Stimulated activated effector memory CD8-positive, alpha-beta T cell treated with anti-CD3 and anti-CD28 coated beads, Interleukin-12 subunit alpha, Interleukin-12 subunit beta, amount 100 ng/mL, for 72 hours (primary cell): ENCODE measurements at places on chromosomes 3 and 15.

DNA sequence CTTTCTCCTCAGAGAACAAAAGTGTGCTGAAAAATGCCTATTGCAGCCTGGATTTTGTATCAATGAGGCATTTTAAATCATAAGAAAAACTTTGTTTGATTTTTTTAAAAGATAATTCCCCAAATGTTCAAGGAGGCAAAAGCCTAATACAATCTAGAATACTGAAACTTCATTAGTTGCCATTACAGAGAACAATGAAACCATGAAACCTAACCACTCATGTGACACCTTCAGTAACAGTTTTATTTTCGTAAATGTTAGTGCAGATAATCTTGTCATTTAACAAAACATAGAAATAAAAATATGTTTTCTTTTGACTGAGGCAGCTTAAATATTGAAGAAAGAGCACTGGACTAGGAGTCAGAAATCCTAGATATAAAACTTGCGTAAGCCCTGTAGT, 655.9 kb downstream of the RBMS3 start:
- DNase-seq: no peak

- no peak for DNase-seq
Measured at GRCh38 chr3:170149016-170149415, 32.5 kb downstream of the PHC3 start.

DNA sequence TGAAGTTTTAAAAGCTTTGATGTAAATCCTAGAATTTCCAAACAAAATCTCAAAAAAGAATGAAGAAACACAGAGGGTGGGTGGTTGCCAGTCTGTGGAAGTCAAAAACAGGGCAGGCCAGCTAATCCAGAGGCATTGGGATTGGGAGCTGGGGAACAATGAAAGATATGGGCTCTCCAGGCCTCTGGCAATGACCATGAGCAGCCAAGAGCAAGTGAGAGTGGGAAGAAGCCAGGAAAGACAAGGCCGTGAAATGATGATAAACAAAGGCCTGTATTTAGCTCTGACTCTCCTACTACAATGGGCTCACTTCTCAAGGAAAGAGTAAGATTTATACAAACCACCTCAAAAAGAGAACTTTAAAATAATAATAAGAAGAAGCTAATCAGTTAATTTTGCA, 248.5 kb downstream of the ZMAT3 start:
- DNase-seq: no peak

GRCh38 chr3:152073267-152073666, 195.5 kb upstream of the MBNL1 start:
- no peak for DNase-seq

DNA sequence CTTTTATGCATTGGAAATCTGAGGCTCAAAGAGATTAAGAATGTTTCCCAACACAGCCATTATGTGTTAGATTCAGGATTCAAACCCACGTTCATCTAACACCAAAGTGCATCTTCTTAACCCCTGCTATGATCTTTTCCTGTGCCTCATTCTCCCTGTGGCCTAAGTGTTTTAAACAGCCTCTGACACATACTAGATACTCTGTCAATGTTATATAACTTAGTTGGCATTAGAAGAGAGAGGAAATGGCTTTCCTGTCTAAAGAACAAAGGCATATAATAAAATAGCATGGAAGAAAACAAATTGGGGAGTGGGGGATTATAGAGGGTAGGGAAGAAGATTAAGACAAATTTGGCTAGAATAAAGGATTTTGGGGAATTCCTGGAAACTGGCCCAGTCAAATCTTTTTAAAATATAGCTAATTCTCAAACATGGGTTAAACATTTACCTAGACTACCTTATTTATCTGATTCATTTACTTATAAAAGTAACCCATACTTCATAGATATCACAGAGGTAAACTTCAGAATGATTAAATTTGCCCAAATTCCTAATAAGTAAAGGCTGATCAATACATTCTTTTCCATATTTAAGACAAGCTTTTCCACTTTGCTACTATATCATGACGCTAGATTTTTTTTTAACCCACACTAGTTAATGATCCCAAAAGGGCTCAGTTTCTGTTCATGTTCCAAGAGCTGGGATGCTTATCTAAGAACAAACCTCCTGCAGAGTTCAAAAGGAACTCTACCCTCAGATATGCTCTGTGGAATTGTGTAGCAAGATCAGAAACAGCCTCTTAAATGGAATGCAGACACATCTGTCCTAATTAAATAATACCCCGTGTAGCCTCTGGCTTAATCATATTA, 122.9 kb upstream of the PTPRG start:
- DNase-seq: no peak

GRCh38 chr3:124178531-124178930, 186.6 kb upstream of the ROPN1 start:
- no peak for DNase-seq

DNA sequence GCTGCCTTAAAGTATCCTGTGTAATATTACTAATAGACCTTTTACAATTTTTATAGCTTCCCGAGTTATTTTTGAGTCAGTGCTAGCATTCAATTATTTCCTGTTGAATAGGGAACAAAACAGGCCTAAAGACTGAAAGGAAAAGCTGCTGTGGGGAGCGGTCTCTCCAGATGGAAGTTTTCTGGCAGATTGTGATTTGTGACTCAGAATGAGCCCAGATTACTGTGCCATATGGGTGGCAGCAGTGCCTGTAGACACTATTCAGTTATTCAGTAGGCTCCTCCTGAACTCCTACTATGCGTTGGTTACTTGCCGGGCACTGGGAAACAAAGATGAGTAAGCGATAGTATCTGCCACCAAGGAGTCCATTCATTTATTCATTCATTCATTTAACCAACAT, 211.8 kb downstream of the CHST2 start:
- no peak for DNase-seq

DNA sequence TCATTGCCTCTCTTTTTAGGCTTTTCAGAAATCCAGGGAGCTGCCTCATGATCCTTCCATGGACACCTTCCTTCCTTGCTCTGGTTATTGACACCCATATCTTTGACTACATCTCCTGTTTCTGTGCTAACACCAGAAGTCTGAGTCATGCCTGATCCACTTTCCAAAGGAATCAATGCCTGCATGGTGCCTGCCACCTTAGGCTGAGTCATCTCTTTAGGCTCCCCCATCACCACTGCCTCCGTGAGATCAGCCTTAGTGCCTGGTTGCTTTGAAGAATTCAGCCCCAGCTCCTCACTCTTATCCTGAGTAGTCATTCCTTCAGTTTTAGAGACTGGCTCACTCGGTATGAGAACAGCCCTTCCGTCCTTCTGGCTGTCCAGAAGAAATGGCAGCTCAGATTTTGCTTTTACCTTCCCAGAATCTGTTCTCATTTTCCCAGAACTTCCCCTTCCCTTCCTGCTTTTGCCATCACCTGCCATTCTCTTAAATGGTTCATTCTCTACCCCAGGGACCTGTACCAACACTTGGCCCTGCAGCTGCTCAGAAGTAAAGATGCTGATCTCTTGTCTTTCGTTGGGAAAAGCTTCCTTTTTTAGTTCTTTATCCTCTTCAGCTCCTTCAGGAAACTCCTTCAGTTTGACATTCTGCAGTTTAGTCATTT, 105.3 kb downstream of the MAP4 start:
- DNase-seq: no peak

GRCh38 chr15:37246065-37246464, 145.7 kb upstream of the MEIS2 start:
- no peak for DNase-seq

DNA sequence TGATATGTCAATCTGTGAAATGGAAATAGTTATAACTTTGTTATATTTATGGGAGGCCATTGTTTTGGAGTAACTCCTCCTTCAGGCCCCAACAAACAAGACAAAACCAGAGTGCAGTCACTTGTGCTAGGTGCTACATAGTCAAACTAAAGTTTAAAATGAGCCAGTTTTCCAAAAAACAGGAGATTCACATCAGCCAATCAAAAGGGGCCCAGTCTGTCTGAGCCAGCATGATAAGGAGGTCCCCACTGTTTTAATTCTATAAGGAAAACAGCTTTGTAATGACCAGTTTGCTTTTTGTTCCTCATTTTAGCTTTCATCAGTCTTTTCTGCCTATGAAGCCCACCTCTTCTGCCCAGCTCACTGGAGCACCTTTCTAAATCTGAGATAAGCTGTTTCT, 94.7 kb upstream of the SLC7A14 start:
- no peak for DNase-seq

DNA sequence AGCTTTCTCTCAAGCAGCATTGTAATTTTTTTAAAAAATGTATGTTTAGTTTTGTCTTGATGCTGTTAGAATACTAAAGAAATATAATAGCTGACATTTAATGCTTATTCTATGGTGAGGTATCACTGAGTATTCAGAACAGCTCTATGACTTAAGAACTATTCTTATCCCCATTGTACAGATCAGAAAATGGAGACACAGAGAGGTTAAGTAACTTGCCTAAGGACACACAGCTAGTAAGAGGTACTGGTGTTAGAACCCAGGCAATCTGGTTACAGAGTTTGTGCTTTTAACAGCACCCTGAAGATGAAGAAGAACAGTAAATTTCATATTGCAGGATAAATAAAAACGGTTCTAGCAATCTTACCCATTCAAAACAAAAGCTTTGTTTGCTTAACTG, 15.5 kb downstream of the PLA2G4D start:
- no peak for DNase-seq

DNA sequence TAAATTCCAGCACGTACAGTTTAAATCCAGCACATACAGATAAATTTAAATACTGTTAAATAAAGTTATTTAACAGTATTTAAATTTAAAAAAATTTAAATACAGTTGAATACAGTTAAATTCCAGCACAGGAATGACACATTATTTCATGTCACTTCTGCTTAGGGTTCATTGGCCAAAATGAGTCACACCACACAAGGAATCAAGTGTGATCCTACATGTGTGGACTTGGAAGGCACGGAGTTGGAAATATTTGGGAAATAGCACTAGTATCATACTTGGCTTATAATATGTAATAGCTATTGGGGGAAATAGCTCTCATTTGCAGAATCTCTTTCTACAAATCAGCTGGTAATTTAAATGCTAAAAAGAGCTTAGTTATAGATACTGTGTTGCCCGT, 10.6 kb downstream of the RAB7A start:
- DNase-seq: no peak
